ENCODE measurements at places on chromosomes 1 and 21.

DNA sequence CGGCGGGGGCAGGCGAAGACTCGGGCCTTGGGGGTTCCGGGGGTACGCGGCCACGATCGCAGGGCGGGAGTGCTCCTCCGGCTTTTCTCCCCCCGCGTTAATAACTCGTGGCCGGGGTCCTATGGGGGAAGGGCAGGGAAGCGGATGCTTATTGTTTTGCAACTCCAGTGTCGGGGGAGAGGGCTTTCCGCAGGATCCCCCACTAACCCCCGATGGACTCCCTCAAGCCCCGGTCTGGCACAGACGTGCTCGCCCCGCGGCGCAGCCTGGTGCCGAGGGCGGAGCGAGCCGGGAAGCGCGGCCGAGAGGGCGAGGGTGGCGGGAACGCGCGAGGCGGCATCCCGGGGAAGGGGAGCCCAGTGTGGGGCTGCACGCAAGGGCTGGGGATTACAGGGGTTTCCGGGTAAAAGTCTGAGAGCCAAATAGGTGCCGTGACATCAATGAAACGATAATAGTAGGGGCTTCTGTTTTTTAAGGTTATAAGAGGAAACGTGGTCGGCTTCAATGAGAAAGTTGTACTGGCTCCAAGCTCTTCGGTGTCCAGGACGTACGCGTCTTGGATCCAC, 772 bp downstream of the UCK2 start:
- peak overlapping the region; percentile 95 for H3K27ac ChIP-seq
- H3K4me3 ChIP-seq, result peak overlapping the region; percentile 97

- peaks cover 7% of the 10 kb centered on the region for H3K27me3 ChIP-seq
- no peaks in the 10 kb centered on the region for H3K36me3 ChIP-seq
- no peak for DNase-seq
- no peak overlapping the region for H3K27ac ChIP-seq
- H3K4me1 ChIP-seq, result no peaks in the 10 kb centered on the region
- H3K4me3 ChIP-seq, result no peak overlapping the region
Observed at GRCh38 chr1:184555665-184556641, 169.1 kb downstream of the C1orf21 start.

- no peak for DNase-seq
- H3K27ac ChIP-seq, result no peak overlapping the region
- no peaks in the 10 kb centered on the region for H3K36me3 ChIP-seq
- H3K4me3 ChIP-seq, result no peak overlapping the region
- no peaks in the 10 kb centered on the region for H3K4me1 ChIP-seq
Observed at GRCh38 chr1:87117761-87118368, 203.4 kb downstream of the HS2ST1 start.

DNA sequence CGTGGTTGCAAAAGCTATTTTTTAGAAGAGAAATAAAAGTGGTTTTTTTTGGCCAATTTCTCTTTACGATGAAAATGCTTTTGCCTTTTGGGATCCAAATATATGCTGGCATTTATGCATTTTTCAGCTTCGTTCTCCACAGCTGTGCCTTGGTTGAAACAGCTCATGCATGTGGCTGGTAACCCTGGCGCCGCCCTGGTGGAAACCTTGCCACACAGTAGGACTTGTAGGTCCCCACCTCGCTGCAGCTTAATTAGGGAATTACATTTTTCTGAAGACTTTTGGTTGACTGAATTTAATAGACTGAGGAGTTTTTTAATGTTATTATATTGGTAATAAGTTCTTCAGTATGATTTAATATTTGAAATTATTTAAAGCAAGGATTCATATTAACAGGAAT, 12.7 kb upstream of the PCP4 start:
- no peaks in the 10 kb centered on the region for H3K36me3 ChIP-seq
- H3K27me3 ChIP-seq, result no peaks in the 10 kb centered on the region
- no peak overlapping the region for H3K4me3 ChIP-seq
- H3K4me1 ChIP-seq, result no peaks in the 10 kb centered on the region
- DNase-seq, result no peak

- DNase-seq, result peak; percentile 84
- H3K27ac ChIP-seq, result no peak overlapping the region
- peak overlapping the region; percentile 62 for H3K4me3 ChIP-seq
- no peaks in the 10 kb centered on the region for H3K27me3 ChIP-seq
- H3K4me1 ChIP-seq, result peaks cover 35% of the 10 kb centered on the region
Observed at GRCh38 chr1:161763522-161764098, 2.5 kb upstream of the ATF6 start.

All from activated CD4-positive, alpha-beta T cell treated with anti-CD3 and anti-CD28 coated beads, Interleukin-2, amount 10 ng/mL, durations not matched to agents 24 days and 14 days (primary cell).